Stimulated activated CD4-positive, alpha-beta T cell treated with anti-CD3 and anti-CD28 coated beads, Interleukin-4, amount 100 ng/mL, for 1 hour (primary cell): ENCODE measurements at places on chromosomes 4 and X.

GRCh38 chrX:18377796-18378195 lies 23.3 kb upstream of the SCML2 start:
- DNase-seq, result peak; percentile 6

- DNase-seq, result no peak
These were observed 144.9 kb downstream of the FHIP1A start for GRCh38 chr4:151553874-151554273.

DNA sequence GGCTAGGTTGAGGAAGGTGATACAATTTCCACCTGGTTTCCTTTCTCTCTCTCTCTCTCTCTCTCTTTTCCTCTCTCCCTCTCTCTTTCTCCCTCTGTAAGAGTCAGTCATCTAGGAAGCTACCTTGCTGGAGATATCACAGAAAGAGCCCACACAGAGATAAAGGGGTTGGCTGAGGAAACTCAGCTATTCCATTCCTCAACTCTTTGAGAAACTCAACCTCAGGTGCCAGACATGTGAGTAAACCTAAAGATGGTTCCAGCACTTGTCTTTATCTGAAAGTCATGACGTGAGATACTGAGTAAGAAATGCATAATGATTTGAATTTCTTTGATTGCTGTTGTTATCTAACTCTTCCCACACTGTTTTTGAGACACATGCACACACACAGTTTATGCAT lies 564.0 kb downstream of the SPOCK3 start:
- no peak for DNase-seq

GRCh38 chr4:52312722-52313121 lies 261.6 kb downstream of the SPATA18 start:
- no peak for DNase-seq

DNA sequence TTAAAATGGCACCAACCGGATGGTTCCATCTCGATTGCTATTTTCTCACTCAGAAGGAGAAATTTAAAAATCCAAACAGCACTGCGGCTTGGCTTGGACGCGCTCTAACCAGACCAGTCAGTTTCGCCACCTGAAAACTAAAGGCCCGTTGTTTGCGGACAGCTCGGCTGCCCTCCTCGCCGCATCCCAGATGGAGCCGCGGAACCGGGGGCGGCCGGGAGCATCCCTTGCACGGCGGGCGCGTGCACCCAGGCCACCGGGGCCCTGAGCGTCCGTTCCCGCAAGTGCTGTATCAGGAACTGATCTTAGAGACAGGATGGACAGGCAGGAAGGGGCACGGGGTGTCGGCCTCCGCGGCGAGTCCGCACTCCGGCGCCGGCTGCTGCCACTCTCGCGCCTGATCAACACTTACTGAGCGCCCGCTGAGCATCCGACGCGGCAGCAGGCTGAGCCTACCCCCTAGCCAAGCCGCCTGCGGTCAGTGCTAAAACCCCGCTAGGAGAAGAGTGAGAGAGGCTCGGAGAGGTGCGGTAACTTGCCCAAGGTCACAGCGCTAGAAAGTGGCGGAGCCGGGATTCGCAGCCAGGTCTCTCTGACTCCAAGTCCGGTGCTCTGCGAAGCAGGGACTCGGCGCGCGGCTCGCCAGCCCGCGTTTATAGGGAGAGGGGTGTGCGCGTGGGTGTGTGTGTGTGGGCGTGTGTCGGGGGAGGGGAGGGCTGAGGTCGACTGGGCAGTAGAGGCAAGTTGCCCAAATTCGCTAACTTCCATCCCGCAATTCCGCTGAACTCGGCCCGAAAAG lies at the start of gene CITED1:
Gene CITED1, minus strand, starts transcription at position 629 of the 799 bp plus-strand sequence. CDS start 3,045 bp downstream, outside the sequence.
- DNase-seq, result peak; percentile 11

DNA sequence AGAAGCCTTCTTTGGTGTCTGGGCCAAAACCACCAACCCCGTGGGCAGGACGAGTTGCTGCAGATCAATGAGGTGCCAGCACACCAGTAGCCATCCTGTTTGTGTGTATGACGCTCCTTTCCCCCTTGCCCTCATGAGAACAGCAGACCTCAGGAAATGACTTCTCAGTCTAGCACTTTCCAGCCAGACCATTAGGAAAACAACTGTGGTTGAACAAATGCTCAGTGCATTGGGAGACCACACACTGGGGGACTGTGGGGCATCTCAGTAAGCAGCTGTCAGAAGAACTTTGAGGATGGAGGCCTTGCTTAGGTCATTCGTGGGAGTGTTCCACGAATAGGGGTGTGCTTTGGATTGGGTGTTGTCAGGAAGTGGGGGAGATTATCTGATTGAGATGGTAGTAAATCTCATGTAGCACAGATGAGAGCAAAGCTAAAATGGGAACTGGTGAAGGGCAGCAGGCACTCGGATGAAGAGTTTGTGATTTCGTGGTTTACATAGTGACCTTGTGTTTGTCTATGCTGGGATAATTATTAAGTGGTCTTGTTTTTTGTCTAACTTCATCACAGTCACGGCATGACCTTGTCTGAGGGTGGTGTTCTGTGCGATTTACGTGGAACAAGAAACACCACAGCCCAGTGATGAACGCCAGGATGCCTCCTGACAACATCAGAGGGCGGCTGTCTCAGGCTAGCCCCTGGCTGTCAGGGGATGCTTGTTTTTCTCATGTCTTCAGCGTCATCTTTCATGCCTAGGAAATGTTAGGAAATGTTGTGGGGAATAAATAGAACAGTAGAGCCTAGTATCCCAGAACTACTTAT lies 70.1 kb downstream of the USP46 start:
- DNase-seq, result no peak

DNA sequence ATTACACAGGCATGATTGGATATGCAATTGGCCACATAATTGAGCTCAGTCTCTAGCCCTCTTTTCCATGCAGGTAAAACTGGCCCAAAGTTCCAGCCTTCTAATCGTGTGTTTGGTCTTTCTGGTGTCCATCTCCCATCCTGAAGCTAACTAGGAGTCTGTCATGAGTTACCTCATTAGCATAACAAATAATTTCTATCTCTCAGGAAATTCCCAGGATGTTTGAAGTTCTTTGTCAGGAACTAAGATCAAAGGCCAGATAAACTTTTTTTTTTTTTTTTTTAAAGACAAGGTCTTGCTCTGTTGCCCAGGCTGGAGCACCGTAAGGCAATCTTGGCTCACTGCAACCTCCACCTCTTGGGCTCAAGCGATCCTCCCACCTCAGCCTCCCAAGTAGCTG lies 15.8 kb downstream of the ATXN3L start:
- no peak for DNase-seq

GRCh38 chrX:46477435-46477834 lies 67.8 kb downstream of the ZNF674 start:
- no peak for DNase-seq

DNA sequence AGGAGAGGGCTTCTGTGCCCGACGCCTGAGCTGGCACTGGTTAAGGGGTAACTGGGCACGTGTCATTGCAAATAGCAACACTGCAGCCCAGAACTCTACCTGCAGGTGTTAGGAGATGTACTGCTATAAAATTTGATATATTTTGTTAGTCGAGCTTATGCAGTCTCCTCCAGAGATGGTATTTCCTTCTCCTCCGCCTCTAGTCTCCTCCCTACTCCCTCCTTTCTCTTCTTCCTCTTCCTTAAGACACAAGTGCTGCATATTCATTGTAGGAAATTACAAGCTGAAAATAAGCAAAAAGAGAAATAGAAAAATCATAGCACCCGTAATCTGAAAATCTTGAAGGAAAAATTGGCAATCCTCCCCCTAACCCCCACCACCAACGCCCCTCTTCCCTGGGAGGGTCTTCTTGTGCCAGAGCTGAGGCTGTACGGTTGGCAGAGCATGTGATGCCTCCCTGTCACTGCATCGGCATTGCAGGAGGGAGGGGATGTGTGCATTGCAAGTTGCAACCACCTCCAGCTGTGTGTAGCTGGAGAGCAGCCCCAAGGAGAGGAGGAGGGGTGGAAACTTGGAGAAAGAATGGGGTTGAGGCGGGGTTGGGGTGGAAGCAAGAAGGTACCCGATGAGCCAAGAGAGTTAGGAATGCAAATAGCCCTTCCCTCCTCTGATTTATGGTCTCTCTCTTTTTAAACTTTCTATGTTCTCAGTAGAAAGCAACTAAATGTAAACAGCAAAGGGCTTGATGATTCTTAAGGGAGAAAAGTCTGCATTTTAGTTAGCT lies 48.3 kb upstream of the MND1 start:
- DNase-seq, result no peak

DNA sequence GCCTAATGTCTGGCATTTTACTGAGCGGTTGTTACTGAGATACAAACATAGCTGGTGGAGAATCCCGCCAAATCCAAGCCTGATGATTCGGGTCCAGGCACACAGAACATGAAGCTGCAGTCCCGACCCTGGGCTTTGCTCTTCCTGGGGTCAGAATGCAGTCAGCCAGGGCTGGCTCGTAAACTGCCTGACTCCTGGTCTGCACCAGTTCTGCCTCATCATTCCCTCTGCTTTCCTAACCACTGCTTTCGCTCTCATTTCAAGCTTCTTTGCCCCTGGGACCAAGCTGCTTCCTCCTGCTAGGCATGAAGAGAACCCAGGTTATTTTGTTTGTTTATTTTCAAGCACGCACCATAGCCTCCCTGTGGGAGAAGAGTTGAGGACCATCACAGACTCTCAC lies 39.3 kb downstream of the GATB start:
- no peak for DNase-seq

DNA sequence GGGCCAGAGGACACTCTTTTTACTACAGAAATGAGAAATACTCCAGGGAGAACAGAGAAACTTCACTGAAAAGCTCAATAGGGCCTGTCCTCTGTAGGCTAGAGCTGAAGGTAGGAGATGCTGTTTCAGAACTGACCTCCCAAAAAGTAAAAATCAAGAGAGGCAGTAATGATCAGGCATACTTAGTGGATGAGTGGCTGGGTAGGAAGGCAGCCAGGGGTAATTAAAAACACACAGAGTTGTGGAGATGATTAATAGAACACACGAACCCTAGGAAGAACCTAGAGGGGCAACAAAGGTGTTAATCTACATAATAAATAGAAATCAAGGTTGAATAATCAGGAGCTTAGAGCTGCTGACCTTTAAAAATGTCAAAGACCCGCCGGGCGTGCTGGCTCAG lies 582.4 kb upstream of the ADGRL3 start:
- DNase-seq, result no peak

DNA sequence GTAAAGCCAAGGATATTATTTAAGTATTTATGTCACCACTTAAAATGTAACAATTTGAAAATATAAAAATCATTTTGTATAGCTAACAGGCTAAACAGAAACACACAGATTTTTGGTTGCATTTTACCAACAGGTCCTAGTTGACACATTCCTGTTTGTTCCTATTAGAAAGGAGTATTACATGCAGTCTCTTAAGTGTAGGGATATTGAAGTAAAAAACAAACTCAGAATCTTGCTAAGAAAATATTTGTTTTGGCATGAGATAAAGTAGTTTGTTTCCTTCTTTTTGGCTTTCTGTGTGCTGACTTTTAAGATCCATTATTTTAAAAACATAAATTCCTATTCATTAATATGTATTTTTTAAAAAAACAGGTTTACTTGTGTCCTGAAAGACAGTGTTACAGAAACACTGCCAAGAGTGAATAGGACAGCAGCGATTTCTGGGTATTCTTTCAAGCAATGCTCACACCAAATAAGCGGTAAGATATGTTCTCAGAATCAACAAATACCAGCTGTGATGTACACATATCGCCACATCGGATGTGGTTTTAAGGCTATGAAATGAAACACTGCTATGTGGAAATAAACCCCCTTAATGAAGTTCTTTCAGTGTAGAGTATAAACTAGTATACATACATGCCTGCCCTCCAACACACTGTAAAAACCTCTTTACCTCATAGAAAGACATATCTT lies 6.9 kb downstream of the F11 start:
- DNase-seq, result no peak

DNA sequence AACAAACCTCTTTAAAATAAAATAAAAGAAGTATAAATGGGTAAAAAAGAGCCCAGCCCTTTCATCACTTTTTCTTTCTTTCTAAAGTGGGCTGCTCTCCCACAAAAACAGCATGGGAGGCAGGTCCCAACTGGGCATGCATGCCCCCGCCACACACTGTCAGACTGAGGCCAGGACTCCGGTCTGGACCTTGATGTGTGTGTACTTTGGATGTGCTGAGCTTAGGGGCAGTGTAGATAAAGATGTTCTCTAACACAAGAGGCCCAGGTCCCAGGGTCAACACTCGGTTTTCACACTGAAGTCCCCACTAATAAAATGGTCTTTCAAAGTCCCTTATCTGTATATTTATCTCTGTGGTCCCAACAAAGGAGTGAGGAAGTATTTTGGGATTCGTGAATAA lies 44.4 kb downstream of the ADGRA3 start:
- no peak for DNase-seq

- no peak for DNase-seq
These were observed 884 bp downstream of the IDH3G start for GRCh38 chrX:153793291-153793690.

DNA sequence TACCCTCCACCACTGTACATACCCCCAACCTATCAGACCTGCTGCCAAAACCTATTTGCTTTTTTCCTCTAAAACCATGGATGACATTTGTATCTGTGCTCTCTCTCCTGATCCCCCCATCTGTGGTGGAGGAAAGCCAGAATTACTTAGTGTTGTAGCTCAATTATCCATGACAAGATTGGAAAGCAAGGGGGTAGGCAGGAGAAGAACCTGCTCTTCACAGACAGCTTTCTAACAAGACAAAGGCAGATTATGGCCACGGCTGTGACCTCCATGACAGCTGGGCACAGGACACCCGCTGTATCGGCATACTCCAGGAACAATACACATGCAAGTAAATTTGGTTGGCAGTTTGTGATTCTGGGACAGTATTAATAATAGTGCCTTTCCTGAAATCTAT lies 186.7 kb downstream of the ENOX2 start:
- DNase-seq, result no peak

- no peak for DNase-seq
These were observed 8.7 kb downstream of the MSX1 start for GRCh38 chr4:4868040-4868757.

DNA sequence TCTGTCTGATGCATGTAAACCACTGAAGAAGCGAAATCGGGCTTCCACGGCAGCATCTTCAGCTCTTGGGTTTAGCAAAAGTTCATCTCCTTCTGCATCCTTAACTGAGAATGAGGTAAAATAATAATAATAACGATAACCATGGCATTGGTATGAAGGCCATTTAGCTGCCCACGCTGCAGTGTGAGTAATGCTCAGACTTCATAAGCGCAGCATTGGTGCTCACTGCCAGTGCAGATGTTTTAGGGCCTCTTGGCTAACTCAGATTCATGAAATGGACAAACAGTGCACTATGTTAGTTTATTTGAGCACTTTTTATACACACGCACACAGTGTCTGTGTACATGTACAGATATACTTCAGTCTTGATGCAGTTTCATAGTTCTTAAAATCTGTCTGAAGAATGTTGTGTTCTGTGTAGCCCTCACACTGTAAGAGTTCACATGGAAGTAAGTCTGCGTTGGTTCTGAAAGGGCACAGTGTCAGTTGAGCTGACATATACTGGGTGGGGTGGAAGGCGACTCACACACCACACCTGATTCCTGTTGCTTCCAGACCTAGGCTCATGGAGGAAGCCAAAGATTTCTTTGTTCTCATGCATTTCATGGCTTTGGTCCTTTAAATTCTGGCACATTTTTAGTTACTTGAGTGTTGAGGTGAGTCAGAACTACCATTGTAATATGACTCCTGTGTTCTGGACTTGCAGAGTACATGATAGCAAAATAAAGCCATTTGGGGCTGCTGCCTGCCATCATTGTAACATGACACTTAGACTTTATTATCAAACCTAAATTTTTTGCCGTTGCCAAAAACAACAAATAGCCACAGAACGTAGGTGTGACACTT lies 68.7 kb downstream of the NSD2 start:
- no peak for DNase-seq

- DNase-seq, result no peak
These were observed 59.7 kb downstream of the TNIP2 start for GRCh38 chr4:2696423-2696822.

- no peak for DNase-seq
These were observed 26.2 kb downstream of the PRSS12 start for GRCh38 chr4:118326585-118326984.

- DNase-seq, result no peak
These were observed 26.8 kb downstream of the AMELX start for GRCh38 chrX:11319806-11320520.
